Omental fat pad (tissue), 4 donors: ENCODE measurements at places on chromosomes 2 and 18. TPM values are rescaled to one million over a fixed set of nuclear protein-coding genes. Genes with fewer than 3 reads are reported as not detected.

- DNase-seq: no peak
Observed at GRCh38 chr2:72148003-72148836, 558 bp upstream of the CYP26B1 start.

- no peak for DNase-seq
Observed at GRCh38 chr18:77711096-77711495, 461.4 kb downstream of the GALR1 start.

- DNase-seq: peak; percentile 41
Observed at GRCh38 chr18:68840554-68841263, 42.8 kb downstream of the CCDC102B start.

- DNase-seq: no peak
Observed at GRCh38 chr2:125573432-125573831, 1082.5 kb upstream of the GYPC start.

DNA sequence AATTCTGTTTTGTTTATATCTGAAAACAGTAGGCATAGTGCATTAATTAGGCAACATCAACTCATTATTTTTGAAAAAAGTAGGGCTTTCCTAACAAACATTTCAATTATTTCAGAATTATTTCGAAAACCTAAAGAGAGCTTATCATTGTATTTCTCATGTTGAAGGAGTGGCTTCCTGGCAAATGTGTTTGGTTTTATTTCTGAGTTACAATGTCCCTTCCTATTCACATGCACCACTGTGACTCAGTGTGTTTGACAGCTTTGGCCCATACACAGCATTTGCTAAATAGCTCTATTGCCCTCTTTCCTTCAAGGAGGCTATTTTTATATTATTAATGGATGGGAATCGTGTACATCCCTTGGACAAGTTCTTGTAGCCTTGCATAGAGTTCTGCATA is 205.9 kb downstream of the PTGR3 start:
- no peak for DNase-seq

- DNase-seq: no peak
Observed at GRCh38 chr2:69292256-69292655, 94.8 kb downstream of the GFPT1 start.

- no peak for DNase-seq
Observed at GRCh38 chr2:36530178-36530982, 67.6 kb downstream of the FEZ2 start.

Gene BBS5
- total RNA-seq: 5.8 TPM

- DNase-seq: no peak
Observed at GRCh38 chr18:26383454-26384270, 157.4 kb downstream of the TAF4B start.

DNA sequence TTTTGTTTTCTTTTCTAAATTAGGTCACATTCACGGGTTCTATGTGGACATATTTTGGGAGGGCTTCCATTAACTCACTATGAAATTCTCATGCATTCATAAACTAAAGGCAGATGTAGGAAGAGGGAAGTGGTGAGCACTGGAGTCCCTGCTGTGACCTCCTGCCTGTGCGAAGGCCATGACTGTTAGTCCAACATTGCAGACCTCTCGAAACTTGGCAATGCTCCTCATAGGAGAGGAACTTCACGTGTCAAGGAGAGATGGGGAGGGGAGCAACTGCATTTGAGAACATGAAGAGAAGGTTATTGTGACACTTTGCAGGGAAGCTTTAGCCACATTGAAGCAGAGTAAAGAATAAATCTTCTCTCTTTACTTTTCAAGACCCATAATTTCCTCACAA is 126.4 kb upstream of the HNMT start:
- no peak for DNase-seq

GRCh38 chr2:9145109-9145751 is 61.4 kb upstream of the ASAP2 start:
- DNase-seq: no peak

DNA sequence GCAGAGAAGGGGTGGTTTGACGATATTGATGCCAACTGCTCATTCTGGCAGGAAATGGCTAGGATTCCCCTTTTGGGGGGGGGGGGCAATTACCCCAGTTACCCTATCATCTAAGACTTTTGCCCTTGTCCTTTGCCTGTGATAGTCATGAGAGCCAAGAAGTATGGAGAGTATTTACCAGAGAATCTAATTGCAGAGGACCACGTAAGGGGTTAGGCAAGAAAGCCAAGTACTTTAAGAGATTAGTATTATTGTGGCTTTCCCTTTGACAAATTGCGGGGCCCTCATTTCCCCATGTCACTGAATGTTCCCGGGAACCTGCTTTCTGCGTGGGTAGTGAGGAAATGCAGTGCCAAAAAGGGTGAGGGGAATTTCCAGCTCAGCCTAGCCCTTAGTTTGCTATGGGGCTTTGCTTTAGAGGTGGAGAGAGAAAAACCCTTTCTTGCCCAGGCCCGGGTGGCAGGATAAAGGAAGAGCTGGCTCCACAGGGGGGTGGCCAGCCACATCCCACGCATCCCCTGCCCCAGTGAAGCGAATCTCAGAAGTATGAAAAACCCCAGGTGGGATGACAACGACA is 1.5 kb downstream of the AQP4 start:
- no peak for DNase-seq

- DNase-seq: no peak
Observed at GRCh38 chr2:221137385-221137784, 434.7 kb downstream of the EPHA4 start.

DNA sequence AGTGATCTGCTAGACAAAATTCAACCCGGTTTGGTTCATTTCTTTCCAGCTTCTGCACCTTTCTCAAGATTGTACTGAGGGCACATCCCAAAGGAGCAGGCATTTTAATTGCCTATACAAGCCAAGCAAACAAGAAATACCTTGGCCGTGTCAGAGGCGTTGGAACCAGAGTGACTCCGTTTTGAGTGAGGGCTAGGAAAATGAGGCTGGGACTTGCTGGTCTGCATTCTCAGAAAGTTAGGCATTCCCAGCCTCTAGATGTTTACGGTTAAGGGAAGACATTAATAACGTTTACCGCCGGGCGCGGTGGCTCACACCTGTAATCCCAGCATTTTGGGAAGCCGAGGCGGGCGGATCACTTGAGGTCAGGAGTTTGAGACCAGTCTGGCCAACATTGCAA is 1.5 kb upstream of the GEMIN6 start:
- DNase-seq: no peak

DNA sequence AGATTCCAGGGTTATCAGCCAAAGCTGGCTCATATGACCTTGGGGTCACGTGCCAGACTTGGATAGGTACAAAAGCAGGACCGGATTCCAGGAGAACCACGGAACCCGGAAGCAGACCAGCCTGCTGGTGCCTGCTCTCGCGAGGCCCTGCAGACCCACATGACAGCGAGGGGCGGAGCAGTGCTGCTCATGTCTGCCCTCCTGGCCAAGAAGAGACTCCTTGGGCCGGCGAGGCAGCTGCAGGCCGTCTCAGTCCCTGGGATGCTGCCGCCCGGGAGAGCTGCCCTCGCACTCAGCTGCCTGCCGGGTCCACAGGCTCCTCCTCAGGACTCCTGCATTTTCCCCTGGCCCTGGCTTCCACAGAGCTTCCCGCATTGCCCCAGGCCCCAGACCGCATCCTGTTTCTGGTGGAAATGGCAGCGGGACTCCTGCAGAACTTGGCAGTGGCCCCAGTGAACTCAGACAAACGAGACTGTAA is 739.5 kb downstream of the SOCS6 start:
- DNase-seq: no peak

- no peak for DNase-seq
Observed at GRCh38 chr2:190583507-190584337, 49.2 kb upstream of the NEMP2 start.

Gene TRIM54
- total RNA-seq: not detected

DNA sequence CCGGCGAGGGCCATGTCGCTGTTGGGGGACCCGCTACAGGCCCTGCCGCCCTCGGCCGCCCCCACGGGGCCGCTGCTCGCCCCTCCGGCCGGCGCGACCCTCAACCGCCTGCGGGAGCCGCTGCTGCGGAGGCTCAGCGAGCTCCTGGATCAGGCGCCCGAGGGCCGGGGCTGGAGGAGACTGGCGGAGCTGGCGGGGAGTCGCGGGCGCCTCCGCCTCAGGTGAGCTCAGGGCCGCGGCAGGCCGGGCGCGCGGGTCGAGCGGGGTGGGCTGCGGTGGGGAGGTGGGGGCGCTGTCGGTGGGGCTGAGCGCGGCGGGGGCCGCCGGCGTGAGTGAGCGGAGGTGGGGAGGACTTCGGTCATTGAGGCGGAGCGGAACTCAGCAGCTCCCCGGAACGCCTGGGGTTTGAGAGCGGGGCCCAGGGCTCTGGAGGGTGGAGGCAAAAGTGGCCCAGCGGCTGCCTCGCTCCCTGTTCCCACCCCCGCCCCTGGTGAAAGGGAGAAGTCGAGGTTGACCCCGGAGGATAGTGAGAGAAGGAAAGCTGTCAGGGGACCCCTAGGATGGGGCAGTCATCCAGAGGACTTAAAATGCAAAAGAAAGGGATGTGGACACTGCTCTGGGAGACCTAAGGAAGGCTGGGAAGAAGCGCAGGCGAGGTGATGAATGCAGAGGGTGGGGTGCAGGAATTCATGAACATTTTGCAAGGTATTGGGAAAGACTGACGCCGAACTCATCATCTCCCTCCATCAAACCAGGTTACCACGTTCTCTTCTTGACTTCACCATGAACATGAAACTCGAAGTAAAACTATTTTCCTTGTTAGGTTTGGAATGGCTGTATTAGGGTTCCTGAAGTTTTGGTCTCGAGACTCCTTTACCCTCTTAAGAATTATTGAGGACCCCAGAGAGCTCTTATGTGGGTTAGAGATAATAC is 633 bp downstream of the MALT1 start:
- peak; percentile 24 for DNase-seq

GRCh38 chr2:121360566-121361300 is 75.7 kb upstream of the TFCP2L1 start:
- DNase-seq: no peak

- no peak for DNase-seq
Observed at GRCh38 chr2:231413921-231414476, 18.5 kb downstream of the B3GNT7 start.

DNA sequence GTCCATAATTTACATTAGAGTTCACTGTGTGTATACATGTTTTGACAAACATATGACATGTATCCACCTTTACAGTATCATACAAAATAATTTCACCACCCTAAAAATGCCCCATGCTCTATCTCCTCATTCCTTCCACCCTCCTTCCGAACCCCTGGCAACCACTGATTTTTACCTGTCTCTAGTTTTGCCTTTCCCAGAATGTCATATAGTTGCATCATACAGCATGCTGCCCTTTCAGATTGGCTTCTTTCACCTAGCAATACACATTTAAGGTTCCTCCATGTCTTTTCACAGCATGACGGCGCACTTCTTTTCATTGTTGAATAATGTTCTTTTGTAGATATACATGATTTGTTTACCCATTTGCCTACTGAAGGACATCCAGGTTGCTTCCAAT is 10.4 kb downstream of the LRPPRC start:
- no peak for DNase-seq

Gene XDH
- total RNA-seq: 0.48 TPM

- no peak for DNase-seq
Observed at GRCh38 chr2:128552806-128553551, 234.3 kb upstream of the HS6ST1 start.

Gene KATNAL2
- 7.8 TPM for total RNA-seq

GRCh38 chr2:232502911-232503808 is 15.5 kb upstream of the ECEL1 start:
- DNase-seq: no peak

GRCh38 chr18:44927127-44927849 is 246.6 kb downstream of the SETBP1 start:
- no peak for DNase-seq

DNA sequence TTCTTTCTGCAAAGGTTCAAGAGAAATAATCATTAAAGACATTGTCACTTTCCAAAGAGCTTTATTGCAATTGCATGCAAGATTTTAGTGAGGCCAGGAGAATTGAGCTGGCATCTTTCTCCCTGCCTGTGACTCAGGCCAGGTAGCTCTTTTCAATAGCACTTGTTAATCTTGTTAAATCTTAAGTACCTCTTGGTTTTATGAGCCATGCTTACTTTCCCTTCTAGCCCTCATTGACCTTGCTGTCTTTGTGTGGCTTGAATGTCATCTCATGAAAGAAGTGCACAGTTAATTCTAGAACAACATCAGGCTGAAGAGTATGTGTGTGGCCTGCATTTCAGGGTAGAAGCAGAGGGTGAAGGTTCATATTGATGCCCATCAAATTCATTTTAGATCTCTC is 14.8 kb upstream of the LGALSL start:
- DNase-seq: no peak

DNA sequence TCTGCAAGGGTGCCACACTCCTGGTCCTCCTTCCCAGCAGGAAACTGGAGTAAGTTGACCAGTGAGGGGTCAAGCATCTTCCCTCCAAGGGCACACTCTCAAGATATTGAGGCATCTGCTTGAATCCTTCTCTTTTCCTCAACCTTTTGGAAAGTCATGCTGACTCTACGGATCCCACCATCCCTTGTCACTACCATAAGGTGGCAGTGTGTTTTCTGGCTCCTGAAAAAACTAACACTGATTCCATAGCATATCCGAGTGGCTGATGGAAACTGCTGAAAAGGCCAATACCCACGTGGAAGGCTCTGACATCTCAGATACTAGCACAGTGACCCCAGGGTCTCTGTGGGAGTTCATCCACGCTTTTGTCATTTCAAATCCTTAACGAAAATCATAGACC is 37.1 kb downstream of the GPR45 start:
- no peak for DNase-seq

- no peak for DNase-seq
Observed at GRCh38 chr2:206619011-206619410, 23.3 kb upstream of the FAM237A start.

Gene C1QL2
- not detected for total RNA-seq

DNA sequence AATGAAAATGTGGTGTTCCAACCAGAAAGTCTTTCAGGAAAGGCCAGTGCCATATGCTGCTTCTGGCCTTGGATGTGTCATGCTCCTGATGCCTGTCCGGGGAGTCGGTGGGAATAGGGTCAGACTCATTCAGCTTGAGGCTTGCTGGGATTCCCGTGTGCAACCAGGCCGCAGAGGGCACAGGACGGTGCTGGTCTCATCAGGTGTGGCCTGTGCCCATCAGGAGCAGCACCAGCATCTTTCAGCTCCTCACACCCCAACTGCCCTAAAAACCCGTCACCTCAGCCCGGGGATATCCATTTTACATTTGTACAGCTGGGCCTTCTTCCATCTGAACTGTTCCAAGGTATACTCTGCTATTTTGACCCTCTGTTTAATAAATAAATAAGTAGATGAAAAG is 13.3 kb upstream of the CNNM3 start:
- no peak for DNase-seq
